ENCODE measurements at places on chromosomes 6 and 20. TPM values are rescaled to one million over a fixed set of nuclear protein-coding genes. Genes with fewer than 3 reads are reported as not detected.

- DNase-seq, result peak; percentile 3
- peaks cover 8% of the 10 kb centered on the region for H3K27me3 ChIP-seq
- H3K4me3 ChIP-seq, result no peak overlapping the region
- peaks cover 17% of the 10 kb centered on the region for H3K36me3 ChIP-seq
Measured at GRCh38 chr6:127475135-127475822, 16.1 kb upstream of the KIAA0408 start.

GRCh38 chr6:118905851-118906250 lies 11.9 kb downstream of the ASF1A start:
- H3K4me3 ChIP-seq, result no peak overlapping the region
- no peaks in the 10 kb centered on the region for H3K27me3 ChIP-seq
- DNase-seq, result no peak
- peaks cover 64% of the 10 kb centered on the region for H3K36me3 ChIP-seq
- peaks cover 63% of the 10 kb centered on the region for H3K4me1 ChIP-seq

DNA sequence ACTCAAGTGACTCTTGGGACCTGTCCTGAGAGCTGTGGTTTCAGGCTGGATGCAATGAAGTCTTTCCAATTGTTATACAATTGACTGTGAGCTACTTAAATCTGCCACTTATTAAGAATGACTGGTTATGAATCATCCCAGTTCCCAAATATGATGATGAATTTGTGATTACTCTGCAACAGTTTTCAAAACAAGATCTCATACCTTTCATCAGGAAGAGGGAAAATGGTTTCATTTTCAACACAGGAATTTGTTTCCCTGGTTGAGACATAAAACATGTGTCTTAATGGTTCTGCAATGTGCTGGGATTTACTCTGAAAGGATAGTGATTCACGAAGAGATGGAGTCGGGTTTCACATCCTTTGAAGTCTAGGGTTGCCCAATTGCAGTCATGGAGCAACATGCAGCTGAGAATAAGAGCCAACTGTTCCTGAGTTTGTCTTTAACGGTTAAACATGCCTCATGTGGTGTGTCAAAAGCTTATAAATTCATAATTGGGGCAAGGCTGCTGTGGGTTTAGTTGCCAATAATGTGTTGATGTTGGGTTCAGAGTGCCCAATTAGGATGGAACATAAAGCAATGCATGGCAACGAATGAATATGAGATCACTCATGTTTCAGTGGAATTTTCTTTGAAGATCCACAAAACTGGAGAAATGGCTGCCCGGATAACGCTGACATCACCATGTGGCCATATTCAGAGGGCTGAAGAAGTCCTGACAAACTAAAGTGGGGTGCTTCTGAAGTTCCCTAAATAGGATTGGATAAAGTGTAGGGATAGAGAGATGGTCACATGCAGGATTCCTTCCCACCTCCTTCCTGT lies 41.0 kb downstream of the CYP24A1 start:
- no peak overlapping the region for H3K27ac ChIP-seq
- peaks cover 1% of the 10 kb centered on the region for H3K27me3 ChIP-seq
- no peaks in the 10 kb centered on the region for H3K4me1 ChIP-seq
- no peak overlapping the region for H3K4me3 ChIP-seq

FOXC1 gene
- 0.16 TPM for total RNA-seq

DNA sequence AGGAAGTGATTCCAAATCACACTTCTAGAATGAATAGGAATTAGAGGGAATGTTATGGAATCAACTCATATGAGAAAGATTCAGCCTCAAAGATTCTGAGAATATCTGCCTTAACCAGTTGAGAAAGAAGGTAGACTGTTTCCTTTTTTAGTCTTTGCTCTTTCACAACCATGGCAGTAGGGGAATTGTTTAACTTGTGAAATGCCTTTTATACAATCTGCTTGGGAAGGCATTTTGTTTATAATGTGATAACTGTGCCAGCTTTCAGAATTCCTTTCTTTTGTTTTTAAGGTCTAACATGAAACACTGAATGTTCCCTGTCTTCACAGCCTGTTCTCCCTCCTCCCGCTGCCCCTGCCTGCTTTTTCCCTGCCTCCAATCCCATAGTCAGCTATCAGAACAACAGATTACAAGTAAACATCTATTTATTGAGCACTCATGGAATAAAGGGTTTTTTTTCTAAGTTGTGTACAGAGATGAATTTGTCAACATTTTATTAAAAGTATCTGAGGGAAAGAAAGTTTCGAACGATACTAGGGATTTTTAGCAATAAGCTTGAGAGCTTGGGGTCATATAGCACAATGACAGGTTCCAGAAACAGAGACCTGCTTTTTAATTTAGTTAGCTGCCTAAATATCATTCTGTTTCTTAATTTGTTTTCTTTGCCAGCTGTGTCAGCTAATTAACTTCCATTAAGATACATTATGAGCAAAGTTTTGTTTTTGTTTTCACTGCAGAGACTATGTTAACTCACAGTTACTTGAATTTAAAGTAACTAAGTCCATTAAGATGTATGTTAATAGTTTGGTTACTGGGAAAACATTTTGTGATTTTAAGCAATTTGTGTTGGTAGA lies 28.3 kb upstream of the FBXO30 start:
- H3K4me3 ChIP-seq, result no peak overlapping the region
- no peaks in the 10 kb centered on the region for H3K27me3 ChIP-seq
- no peaks in the 10 kb centered on the region for H3K36me3 ChIP-seq

DNA sequence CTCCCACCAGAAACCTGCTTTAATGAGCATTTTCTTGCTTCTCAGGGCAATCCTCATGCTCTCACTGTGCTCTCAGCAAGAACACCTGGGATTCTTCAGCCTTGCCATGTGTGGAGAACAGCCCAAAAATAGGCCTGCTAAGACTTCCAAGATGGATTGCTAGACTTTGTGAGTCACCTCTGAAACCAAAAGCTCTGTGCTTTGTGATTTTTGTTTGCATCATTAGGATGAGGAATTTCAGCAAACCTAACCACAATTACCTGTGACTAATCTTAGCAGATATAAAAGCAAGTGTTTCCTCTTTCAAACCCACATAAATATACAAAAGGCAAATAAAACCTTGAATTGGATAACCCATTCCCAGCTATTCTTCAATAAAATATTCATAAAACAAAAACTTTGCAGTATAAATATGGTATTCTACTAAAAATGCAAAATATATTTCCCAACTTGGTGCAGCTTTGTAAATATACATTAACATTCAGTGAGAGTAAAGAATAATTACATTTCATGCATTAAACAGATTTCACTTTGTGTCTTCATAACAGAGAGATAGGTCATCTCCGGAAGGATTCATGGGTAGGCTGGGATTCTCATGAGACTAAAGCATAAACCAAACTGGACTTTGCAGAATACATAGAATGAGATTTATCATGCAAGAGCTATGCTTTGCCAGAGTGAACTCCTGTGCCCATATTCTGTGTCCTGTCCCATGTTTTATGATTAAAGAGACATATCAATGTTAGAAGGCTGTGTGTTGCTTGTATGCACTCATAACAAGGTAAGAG lies 33.5 kb downstream of the TPBG start:
- no peak overlapping the region for H3K27ac ChIP-seq
- H3K4me3 ChIP-seq, result no peak overlapping the region
- H3K36me3 ChIP-seq, result no peaks in the 10 kb centered on the region

SLC22A2 gene
- not detected for total RNA-seq

DNA sequence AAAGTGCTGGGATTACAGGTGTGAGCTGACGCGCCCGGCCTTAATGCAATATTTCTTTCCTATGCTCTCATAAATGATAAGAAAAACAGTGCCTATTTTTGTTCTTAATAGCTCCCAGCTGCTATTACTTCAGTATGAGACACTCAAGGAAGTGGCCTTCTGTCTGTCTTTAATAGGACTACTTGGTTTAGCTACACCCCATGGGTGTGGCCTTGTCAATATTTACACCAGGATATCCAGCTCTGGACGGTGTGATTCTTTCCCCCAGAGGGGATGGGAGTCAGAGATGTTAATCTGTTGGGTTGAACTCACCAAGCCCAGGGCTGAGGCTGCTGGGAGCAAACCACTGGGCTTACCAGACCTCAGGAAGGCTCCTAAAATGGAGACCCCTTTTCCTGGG lies 134.2 kb downstream of the CEP57L1 start:
- H3K27me3 ChIP-seq, result no peaks in the 10 kb centered on the region
- no peak overlapping the region for H3K4me3 ChIP-seq
- peaks cover 5% of the 10 kb centered on the region for H3K4me1 ChIP-seq
- no peak for DNase-seq
- H3K36me3 ChIP-seq, result no peaks in the 10 kb centered on the region
- H3K27ac ChIP-seq, result no peak overlapping the region

DNA sequence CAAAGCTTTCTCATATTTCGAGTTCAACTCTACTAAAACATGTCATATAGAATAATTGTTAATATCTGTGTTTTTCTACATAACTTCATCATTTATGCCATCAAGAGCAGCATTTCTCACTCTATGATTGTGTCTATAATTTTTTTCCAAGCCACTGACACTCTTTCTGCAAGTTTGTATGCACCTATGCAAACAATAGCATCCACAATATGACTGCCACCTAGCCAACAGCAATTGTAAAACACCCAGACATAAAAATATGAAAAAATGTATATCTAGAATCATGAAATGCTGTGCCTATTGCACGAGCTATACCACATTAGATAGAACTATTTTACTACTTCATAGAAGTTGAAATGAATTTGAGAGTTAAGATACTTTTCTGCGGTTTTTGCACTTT lies 286.5 kb upstream of the MARCKS start:
- DNase-seq, result no peak
- H3K4me1 ChIP-seq, result no peaks in the 10 kb centered on the region
- H3K27ac ChIP-seq, result no peak overlapping the region
- no peak overlapping the region for H3K4me3 ChIP-seq
- H3K36me3 ChIP-seq, result no peaks in the 10 kb centered on the region
- no peaks in the 10 kb centered on the region for H3K27me3 ChIP-seq

SIRPG gene
- 48.6 TPM for total RNA-seq

C6orf141 gene
- 0.43 TPM for total RNA-seq

- no peaks in the 10 kb centered on the region for H3K27me3 ChIP-seq
- peaks cover 91% of the 10 kb centered on the region for H3K4me1 ChIP-seq
- no peak for DNase-seq
- H3K36me3 ChIP-seq, result peaks cover 15% of the 10 kb centered on the region
- H3K27ac ChIP-seq, result peak overlapping the region; percentile 73
Measured at GRCh38 chr6:53310771-53311585, 37.8 kb downstream of the ELOVL5 start.

PRIM2 gene
- total RNA-seq, result 41.8 TPM

TPBG gene
- total RNA-seq, result not detected

BCAS1 gene
- not detected for total RNA-seq

DNA sequence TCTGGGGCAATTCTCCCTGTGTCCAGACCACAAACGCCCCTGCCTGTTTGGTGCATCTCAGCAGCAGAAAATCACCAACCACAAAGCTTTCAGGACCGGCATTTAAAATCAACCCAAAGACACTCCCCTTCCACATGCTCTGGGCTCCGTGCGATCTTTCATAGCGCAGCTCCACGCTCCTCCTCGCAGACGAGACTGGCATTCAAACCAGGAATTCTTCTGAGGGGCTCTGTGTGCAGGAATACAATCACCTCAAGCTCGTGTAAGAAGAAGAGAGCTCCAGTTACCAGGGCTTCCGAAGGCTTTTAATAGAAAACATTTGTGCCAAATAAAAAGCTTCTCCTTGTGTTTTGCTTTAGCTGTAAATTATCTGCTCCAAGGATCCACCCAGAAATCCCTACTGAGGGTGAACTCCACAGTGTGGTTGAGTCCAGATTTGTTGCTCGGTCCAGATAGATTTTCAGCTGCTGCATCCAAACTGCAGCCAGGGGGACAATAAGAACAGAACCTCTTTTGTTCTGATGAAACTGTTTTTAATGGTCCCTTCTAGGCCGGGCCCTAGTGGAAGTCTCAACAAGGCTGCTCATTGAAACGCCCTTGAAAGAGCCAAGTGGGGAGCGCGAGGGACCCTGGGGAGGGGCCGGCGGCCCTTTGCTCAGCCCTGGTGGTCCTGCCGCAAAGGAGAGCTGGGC lies 16.4 kb upstream of the BMP7 start:
- H3K27ac ChIP-seq, result no peak overlapping the region
- H3K4me3 ChIP-seq, result no peak overlapping the region
- H3K4me1 ChIP-seq, result no peaks in the 10 kb centered on the region
- no peak for DNase-seq

DNA sequence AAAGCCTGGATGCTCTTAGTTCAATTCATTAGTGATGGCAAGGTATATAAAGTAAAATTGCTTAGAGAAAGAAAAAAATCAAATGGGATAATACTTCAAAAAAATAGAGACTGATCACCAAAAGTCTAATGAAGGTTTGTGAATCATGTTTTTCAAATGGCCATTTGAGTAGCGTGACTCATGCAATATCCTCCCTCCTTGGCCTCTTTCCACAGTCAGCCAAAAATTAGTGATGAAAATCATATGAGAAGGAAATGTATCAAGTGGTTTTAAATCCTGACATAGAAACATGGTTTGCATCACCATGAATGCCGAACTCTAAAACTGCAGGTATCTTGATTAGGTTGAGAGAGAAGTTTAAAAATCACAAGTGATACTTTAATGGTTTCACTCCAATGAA lies 1.2 kb upstream of the COL19A1 start:
- no peak for DNase-seq
- no peak overlapping the region for H3K4me3 ChIP-seq
- peaks cover 17% of the 10 kb centered on the region for H3K4me1 ChIP-seq
- H3K27ac ChIP-seq, result no peak overlapping the region

- H3K27me3 ChIP-seq, result no peaks in the 10 kb centered on the region
- H3K4me3 ChIP-seq, result no peak overlapping the region
Measured at GRCh38 chr6:41708856-41709255, 26.6 kb downstream of the TFEB start.

GRCh38 chr6:34154668-34155447 lies 9.0 kb upstream of the GRM4 start:
- H3K4me1 ChIP-seq, result peaks cover 4% of the 10 kb centered on the region
- no peak overlapping the region for H3K27ac ChIP-seq

OLIG3 gene
- total RNA-seq, result 0.61 TPM

GRCh38 chr20:8536262-8536618 lies 404.2 kb downstream of the PLCB1 start:
- no peaks in the 10 kb centered on the region for H3K4me1 ChIP-seq
- no peaks in the 10 kb centered on the region for H3K27me3 ChIP-seq
- DNase-seq, result no peak

GRCh38 chr6:159450815-159451465 lies 242.1 kb downstream of the SOD2 start:
- H3K27me3 ChIP-seq, result peaks cover 17% of the 10 kb centered on the region
- no peaks in the 10 kb centered on the region for H3K4me1 ChIP-seq
- H3K36me3 ChIP-seq, result no peaks in the 10 kb centered on the region

- peak; percentile 24 for DNase-seq
- no peak overlapping the region for H3K4me3 ChIP-seq
- no peak overlapping the region for H3K27ac ChIP-seq
Measured at GRCh38 chr20:46767127-46767761, 57.8 kb downstream of the SLC2A10 start.

RBM24 gene
- total RNA-seq, result not detected

GRCh38 chr6:157521362-157522335 lies 140.7 kb downstream of the ZDHHC14 start:
- DNase-seq, result no peak
- no peak overlapping the region for H3K4me3 ChIP-seq
- H3K27me3 ChIP-seq, result no peaks in the 10 kb centered on the region
- H3K27ac ChIP-seq, result no peak overlapping the region
- no peaks in the 10 kb centered on the region for H3K36me3 ChIP-seq
- H3K4me1 ChIP-seq, result no peaks in the 10 kb centered on the region

PKIG gene
- 4.8 TPM for total RNA-seq

AVP gene
- not detected for total RNA-seq
